ENCODE measurements at places on chromosomes 6 and 20.

DNA sequence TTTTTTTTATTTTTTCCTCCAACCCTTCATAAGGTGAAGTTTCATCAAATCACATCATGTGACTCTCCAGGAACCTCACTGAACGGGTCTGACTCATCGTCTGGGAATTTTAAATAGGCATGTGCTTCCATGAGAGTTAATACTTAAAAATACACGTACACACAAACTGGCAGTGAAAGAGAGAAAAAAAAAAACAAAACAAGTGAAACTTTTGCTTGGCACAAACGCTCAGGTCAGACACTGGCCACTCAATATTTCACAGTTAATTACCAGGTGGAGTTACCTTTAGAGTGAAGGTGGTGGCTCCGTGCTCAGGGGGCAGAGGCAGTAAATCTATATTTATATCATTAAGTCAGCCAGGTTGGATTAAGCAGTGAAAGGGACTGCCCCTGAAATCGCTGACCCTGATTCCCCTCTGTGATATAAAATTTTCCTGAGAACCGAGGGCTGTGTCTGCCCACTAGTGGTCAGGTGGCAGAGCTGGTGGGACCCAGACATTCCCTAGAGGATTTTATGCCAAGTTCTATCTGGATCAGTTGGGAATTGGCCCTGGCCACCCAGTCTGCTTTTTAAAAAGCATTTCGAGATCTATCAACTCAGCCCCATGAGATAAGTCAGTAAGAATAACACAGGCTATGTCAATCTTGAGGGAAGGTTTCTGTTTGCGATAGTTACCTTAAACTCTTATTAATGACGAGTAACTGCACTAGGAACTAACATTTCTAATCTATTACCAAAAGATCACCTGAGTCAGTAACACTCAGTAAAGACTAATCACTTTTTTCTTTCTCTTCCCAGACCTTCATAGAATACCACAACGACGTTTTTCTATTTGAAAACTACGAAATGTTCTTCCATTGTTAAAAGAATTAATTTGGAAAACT lies 259.1 kb downstream of the HDGFL1 start:
- DNase-seq: no peak

DNA sequence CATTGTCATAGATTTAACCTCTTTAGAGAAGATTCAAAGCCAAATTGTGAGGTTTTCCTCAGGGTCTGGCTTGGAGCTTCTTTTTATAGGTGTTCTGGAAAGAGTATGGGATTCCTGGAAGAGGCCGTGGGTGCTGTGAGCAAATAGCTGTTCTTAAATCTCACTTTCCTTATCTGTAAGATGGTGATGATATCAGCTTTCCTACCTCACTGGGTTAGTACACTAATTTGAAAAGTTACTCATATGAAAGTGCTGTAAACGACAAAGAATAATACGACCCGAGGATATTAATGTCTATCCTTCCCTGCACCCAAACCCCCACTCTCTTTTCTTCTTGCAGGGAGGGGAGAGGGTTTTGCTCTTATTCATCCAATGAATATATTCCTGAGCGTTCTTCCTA lies 116.9 kb upstream of the ENPP5 start:
- no peak for DNase-seq

DNA sequence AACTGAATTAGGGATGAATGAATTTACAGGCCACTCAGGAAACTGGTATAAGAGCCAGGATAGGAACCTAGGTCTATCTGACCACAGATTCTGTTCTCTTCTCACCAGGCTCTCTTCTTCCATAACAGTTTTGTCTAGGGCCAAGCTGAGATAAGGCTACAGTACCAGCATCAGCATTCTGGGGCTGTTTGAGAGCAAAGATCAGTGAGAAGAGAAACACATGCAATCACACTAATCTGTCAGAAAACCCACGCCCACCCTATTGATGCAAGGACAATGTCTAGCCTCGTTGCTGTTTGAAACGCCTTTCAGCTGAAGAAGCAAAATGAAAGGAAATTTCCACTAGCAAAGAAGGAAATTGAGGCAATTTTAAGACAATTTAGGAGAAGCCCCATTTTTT lies 137.7 kb downstream of the LCA5 start:
- no peak for DNase-seq

DNA sequence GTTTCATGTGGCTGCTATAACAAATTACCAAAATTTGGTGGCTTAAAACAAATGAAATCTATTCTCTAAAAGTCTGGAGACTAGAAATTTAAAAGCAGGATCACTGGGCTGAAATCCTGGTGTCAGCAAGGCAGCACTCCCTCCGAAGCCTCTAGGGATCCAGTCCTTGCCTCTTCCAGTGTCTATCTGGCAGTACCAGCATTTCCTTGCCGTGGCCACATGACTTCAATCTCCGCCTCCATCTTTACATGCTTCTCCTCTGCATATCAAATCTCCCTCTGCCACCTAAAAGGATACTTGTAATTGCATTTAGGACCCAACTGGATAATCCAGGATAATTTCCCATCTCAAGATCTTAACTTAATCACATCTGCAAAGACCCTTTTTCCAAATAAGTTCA lies 30.2 kb downstream of the ARHGAP18 start:
- DNase-seq: no peak

DNA sequence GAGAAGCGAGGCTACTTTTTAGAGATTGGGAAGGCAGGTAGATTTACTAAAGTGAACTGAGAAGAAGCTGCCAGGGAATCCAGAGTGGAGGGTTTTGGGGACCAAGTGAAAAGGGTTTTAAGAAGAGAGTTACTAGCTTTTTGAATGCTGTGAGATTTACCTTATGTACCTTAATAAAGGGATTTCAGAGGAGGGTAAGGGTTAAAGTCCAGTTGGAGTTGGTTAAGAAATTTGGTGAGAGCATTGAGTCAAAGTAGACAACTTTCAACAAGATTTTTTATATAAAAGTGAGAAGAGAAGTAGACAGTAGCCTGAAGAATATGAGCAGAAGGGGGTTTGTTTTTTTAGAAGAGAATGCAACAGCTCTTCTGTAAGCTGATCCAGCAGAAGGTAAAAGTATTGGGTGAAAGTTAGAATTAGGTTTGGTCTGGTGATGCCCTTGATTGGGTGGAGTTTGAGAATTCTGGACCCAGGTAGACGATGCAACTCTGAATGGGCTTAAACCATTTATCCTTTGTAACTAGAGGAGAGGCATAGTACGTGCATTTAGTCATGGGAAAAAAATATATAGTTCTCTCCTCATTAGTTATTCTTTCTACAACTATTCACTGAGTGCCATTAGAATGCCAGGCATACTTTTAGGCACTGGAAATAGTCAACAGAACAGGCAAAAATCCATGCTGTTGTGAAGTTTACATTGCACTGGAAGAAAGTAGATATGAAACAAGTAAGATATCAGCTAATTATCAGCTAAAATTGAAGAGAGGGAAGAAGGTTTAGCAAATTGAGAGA lies 44.8 kb downstream of the ATRN start:
- no peak for DNase-seq

DNA sequence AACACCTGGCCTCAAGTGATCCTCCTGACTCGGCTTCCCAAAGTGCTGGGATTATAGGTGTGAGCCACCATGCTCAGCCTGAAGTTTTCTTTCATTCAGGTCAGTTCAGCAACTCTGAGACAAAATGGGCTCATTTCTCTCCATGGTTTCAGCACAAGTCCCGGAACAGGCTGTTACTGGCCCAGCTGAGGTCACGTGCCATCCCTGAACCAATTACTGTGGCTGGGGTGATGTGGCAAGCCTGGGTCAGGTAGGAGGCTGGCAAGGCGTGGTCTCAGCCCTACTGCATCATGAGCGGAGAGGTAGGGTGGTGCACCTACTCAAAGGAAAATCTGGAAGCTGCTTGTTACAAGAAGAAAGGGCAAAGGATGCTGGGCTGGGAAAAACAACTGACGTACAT lies 326.4 kb downstream of the KIF16B start:
- DNase-seq: no peak

DNA sequence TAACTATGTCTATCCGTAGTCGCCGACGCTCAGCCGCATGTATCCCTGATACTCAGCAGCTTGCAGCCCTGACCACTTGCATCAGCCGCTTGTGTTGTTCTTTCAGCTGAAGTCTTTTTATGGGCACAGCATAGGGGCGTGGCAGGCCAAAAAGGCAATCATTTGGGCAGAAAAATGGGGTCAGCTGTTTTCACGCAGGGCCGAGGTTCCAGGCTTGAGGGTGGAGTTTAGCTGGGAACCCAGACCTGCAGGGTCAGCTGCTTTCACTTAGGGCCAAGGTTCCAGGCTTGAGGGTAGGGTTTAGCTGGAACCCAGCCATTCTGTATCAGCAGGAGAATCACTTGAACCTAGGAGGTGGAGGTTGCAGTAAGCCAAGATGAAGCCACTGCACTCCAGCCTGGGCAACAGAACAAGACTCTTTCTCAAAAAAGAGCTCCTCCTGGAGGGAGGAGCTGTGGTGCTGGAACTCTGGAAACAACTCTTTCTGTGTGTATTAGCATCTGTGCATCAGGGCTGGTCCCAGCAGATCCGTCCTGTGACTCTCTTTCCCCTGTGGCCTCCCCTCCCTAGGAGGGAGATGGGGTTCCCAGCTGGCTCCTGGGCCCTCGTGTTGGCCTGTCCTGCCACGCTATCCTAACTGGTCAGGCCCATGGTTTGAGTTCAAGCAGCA lies 56.9 kb upstream of the PRND start:
- DNase-seq: no peak

- DNase-seq: no peak
These were observed 2.1 kb downstream of the EGFL8 start for GRCh38 chr6:32166411-32167061.

DNA sequence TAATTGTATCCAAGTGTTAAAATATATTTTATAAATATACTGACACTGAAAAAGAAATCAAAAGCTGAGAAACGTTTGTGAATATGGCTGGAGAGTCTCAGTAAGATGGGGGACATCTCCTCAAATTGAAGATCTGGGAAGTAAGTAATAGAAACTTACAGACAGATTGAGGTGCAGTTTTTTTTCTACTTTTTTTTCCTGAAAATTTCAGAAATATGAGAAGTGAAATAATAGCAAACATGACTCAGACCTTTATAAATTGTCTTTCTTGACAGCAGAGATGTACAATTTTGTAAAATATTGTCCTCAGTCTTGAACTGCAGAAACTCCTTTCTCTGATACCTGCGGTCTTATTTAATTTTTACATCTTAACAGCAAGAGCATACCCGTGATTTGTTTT lies 347.1 kb downstream of the UTRN start:
- no peak for DNase-seq

DNA sequence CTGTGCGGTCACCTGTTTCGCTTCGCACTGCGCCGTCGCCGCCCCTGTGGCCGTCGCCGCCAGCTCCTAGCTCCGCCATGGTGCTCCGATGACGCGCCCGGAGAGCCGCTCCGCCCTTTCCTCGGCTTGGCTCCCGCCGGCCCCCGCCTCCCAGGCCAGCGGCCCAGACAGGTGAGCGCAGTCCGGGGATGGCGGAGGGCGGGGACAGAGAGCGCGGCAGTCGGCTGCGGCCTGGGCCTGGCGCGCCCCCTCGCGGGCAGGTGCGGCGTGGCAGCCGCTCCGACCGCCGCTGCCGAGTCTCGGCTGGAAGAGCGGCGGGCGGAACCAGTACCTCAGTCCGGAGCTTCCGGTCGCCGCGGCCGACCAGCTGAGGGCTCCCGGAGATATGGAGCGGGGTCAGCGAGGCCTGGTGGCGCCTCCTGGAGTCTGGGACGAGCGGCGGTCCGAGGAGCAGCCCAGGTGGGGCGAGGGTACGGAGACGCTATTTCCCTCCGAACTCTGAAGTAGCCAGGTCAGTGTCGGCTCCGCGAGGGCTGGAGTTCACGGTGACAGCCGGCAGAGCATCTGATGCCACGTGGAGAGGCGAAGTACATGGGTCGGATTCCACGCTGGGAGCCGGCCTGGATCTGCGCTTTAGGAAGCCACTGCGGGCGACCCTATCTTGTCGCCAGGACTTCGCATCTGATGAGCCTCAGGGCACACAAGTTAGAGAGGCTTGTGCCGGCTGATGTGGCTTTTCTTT lies at the start of gene MAP7:
Gene MAP7, minus strand, starts transcription at position 93 of the 742 bp plus-strand sequence. Its CDS starts 14 bp downstream, at position 79.
- no peak for DNase-seq

- DNase-seq: peak; percentile 9
These were observed at the start of gene LHFPL5 for GRCh38 chr6:35804996-35805736. Gene LHFPL5, plus strand, starts transcription at chr6:35805352. Its CDS starts 319 bp downstream, at chr6:35805671.

- no peak for DNase-seq
These were observed 33.2 kb upstream of the IGF2R start for GRCh38 chr6:159935633-159936032.

DNA sequence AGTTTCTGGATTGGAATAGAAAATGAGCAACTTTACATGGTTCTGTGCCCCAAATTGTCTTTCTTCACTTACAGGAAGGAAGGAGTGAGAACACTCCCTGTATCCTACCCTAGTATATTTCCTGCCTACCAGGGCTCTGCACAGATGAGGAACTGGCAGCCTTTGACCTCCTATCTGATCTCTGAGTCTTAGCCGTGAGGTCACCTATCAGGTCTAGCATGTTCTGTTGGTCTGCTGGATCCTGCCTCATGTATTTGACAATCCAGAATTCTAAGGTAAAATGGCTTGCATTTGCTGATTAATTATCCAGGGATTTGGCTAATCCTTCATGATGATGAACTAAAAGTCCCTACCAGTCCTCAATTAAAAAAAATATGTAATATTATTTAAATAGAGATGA lies 35.0 kb upstream of the TRAM2 start:
- DNase-seq: no peak

- DNase-seq: no peak
These were observed 10.6 kb upstream of the SAMD3 start for GRCh38 chr6:130233330-130233729.

GRCh38 chr6:115887891-115888290 lies 172.8 kb downstream of the FRK start:
- DNase-seq: no peak

DNA sequence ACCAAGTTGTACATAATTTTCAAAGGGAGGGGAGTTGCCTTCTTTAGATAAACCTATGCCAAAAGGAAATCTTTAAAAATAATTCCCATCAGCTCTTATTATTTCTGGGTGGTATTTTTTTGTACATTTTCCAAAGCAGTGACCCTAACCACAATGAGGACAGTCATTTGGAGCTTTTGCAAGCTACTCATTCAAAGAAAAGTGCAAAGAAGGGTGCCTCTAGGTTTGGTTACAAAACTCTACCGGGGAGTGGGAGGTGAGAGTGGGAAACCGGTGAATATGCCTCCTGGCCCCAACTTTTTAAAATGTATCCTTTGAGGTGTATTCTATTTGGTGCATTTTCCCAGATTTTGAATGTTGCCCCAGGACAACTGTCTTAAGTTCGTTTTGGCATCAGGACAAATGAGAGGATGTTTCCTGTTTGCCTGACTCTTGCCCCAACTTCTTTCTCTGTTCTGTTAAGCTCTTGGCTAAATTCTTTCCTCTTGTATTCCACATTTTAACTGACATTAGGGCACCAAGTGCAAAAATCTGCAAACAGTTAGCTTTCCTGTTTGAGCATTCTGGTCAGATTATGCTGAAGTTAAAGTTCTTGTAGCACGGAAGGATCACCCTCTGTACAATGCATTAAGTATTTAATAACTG lies 78.9 kb downstream of the SLX4IP start:
- DNase-seq: no peak

DNA sequence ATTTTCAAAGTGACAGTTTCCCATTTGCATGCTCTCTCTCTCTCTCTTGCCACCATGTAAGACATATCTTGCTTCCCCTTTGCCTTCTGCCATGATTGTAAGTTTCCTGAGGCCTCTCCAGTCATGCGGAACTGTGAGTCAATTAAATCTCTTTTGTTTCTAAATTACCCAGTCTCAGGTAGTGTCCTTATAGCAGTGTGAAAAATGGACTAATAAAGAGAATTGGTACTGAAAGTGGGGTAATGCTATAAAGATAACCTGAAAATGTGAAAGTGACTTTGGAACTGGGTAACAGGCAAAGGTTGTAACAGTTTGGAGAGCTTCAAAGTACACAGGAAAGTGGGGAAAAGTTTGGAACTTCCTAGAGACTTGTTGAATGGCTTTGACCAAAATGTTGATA lies 389.8 kb downstream of the GRIK2 start:
- DNase-seq: no peak

- DNase-seq: no peak
These were observed 74.1 kb downstream of the ASXL1 start for GRCh38 chr20:32432277-32432676.

Measured in NCI-H1436 treated with DMSO at 0.1 percent for 48 hours (cell line).